ENCODE measurements at places on chromosomes 5 and 9.

GRCh38 chr5:97906135-97906534 lies 723.1 kb upstream of the RIOK2 start:
- DNase-seq: no peak

- DNase-seq: no peak
Observed at GRCh38 chr9:122346478-122347347, 24.1 kb upstream of the PTGS1 start.

GRCh38 chr5:116703941-116704340 lies 129.3 kb upstream of the SEMA6A start:
- DNase-seq: no peak

- no peak for DNase-seq
Observed at GRCh38 chr9:137321726-137322361, 19.8 kb upstream of the NRARP start.

GRCh38 chr5:14379739-14380497 lies 201.7 kb upstream of the OTULINL start:
- DNase-seq: no peak
